Foreskin fibroblast (primary cell): ENCODE measurements at places on chromosomes 4 and X.

DNA sequence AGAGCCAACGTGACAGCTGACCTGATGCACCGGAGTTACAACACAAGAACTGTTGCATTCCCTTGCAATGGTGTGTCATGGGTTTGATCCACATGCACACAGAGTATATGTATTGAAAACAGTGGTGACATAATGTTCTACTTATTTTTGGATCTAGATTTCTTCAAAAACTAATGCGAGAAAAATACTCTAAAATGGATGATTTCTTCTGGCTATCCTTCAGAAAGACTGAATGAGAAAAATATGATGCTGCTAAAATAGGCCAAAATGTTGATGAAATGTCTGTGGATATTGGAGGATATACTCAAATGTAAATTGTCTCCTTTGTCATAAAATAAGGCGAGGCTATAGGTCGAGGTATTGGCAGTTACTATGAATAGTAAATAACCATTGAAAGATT lies 30.4 kb downstream of the LIMCH1 start:
- no peak for DNase-seq

- peak; percentile 55 for DNase-seq
Observed at GRCh38 chr4:15755321-15756155, 22.6 kb upstream of the CD38 start.

- no peak for DNase-seq
Observed at GRCh38 chrX:123324625-123325024, 140.5 kb downstream of the GRIA3 start.

GRCh38 chr4:1122505-1122904 lies 9.1 kb upstream of the RNF212 start:
- no peak for DNase-seq

DNA sequence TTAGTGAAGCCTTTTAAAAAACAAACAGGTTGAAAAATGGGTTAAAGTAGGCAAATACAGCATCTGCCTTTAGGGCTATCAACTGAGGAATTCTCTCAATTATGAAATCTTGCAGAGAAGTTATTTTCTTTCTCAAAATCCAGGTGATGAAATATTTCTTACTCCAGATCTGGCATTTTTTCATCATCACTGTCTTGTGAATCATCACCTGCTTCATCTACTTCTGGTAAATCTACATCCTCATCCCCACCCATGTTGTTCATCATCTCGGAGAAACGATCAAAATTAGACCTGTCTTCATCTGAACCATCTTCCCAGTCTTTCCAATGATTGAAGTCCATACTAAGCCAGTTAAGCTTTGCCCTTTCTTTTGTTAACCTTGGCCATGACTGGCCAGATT lies 33.3 kb upstream of the HPF1 start:
- DNase-seq = no peak

DNA sequence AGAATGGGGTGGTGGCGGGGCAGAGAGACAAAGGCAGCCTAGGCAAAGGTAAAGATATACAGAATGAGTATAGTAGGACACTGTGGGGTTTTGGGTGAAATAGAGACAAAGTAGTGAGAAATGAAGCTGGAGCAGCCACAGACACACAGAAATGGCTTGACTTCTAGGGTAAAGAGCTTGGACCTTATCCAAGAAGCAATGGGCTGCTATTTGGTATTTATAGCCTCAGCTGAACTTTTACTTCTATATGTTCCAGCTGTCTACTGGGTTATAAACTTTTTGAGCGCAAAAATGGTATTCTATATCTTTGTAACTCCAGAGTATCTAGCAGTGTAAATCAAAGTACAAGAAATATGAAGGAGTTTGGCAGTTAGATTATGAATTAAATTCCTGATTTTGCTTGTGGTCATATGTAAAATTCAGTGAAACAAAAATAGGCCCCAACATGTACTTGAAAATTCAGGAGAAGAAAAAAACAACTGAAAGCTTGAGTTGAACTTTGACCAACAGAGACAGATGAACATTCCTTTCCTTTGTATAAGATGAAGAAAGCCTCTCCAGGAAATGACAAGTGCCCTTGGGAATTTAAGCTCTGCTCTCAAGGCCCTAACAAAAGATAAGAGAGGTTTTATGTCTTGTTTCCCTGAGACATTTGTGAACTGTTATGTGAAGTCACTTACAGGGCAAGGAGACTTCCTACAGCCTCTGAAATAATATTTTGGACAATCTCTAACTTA lies 354.1 kb downstream of the CHIC1 start:
- DNase-seq = peak; percentile 86

DNA sequence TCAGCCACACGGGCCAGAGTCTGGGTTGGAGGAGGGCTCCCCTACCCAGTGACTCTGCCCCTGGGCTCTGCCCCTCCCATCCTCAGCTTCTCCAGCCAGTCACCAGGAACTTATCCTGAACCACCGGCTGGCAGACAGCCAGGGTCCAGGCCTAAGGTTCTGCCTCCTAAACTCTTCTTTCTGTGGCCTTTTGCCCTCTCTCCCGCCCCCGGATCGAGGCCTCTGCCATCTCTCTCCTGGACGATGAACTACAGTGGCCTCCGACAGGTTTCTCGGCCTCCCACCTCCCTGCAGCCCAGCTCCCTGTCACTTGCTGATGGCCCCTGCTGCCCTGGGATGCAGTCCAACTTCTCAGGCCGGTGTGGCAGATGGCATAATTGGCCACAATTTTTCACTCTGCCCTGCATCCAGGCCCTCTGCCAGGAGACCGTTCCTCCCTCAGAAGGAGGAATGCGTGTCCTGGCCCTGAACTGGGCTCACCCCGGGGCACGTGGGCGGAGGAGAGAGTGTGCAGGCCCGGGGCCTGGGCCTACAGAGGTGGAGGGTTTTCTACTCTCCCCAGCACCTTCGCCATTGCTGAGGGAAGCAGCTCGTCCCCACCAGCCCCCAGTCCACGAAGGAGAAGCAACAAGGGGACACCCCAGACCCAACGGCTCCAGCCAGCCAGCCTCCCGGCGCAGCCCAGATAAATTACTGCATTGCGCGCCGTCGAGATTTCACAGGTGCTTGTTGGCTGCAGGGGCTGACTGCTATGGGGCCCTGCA lies 81.9 kb upstream of the LRPAP1 start:
- DNase-seq = no peak

- peak; percentile 60 for DNase-seq
Observed at GRCh38 chr4:139913995-139914598, 239.9 kb downstream of the MAML3 start.

GRCh38 chr4:38056011-38056685 lies 96.0 kb downstream of the PTTG2 start:
- no peak for DNase-seq

DNA sequence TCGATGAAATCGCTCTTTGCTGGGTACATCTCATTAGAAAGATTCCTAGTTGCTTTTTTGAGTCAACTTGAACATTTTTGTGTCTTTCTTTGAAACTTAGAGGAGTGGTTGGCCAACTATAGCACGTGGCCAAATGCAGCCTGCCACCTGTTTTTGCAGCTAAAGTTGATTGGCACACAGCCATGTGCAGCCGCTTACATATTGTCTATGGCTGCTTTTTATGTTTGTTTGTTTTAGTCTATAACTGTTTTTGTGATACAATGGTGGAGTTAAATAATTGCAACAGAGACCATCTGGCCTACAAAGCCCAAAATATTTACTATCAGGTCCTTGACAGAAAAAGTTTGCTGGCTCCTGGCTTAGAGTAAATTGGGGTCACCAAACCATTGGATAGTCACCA lies 86.3 kb downstream of the CLCN4 start:
- no peak for DNase-seq

DNA sequence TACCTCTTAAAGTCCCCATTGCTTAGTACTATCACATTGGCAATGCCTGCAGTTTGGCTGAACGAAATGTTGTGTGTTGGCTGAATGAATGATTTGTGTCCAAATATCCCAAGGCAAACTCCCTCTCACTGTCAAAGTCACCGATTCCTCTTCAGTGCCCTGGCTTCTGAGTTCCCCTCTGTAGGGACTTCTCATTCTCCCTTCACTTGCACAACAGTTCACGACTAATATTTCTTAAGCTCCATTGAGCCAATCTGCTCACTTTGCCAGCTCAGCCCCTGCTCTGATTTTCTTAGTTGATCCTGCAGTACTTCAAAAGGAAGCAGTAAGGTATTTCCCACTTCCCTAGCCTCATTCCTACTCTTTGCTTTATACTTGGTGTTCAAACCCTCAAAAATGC lies 21.9 kb upstream of the PACRGL start:
- no peak for DNase-seq

GRCh38 chrX:66167431-66167830 lies 3.4 kb downstream of the HEPH start:
- no peak for DNase-seq

DNA sequence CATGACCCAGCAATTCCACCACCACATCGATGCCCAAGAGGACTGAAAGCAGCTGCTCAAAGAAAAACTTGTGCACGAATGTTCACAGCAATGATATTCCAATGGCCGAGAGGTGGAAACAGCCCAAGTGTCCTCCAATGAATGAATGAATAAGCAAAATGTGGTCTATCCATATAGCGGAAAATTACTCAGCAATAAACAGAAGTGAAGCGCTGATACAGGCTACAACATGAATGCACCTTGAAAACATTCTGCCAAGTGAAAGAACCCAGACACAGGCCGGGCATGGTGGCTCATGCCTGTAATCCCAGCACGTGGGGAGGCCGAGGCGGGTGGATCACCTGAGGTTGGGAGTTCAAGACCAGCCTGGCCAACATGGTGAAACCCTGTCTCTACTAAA lies 5.2 kb upstream of the SLC2A9 start:
- no peak for DNase-seq

GRCh38 chr4:173208420-173208819 lies 39.8 kb downstream of the GALNT7 start:
- no peak for DNase-seq

DNA sequence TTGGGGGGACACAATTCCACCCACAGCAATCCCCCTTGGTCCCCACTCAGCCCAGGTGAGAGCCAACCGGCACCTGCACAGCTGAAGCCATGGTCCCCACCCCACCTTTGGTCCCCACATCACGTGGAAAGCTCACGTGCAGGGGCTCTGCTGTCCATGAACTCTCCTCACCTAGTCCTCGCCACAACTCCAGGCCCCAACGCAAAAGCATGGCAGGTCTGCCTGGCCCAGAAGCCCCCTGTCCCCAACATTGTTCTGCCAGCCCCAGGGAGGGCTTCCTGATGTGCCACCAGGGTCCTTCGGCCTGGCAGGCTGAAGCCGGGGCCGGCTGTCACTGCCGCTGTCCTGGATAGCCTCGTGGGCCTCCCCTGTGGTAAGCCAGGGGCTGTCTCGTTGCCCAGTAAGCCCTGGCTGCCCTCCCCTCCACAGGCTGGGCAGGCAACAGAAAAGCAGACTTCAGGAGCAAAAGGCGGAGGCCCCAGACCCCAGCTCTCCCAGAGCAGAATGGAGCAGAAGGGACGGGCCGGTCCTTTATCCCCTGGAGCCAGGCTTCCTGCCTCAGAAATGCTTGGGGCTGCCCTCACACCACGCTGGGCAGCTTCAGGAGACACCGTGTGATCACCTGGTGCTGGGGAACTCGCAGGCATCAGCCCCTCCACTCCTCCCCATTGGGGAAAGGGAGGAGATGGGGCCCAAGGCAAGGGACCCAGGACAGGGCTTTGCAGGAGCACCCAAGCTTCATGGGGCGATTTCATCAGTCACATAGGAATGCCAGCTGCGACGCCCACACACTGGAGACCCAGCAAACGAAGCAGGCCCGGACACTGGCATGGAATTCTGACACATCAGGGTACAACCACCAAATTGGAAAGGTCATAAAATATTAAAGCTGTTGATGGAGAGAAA lies 103.7 kb downstream of the ADRA2C start:
- no peak for DNase-seq

GRCh38 chr4:2487632-2488031 lies 18.7 kb downstream of the RNF4 start:
- DNase-seq = no peak

GRCh38 chrX:16796298-16796697 lies 10.0 kb downstream of the TXLNG start:
- DNase-seq = no peak

DNA sequence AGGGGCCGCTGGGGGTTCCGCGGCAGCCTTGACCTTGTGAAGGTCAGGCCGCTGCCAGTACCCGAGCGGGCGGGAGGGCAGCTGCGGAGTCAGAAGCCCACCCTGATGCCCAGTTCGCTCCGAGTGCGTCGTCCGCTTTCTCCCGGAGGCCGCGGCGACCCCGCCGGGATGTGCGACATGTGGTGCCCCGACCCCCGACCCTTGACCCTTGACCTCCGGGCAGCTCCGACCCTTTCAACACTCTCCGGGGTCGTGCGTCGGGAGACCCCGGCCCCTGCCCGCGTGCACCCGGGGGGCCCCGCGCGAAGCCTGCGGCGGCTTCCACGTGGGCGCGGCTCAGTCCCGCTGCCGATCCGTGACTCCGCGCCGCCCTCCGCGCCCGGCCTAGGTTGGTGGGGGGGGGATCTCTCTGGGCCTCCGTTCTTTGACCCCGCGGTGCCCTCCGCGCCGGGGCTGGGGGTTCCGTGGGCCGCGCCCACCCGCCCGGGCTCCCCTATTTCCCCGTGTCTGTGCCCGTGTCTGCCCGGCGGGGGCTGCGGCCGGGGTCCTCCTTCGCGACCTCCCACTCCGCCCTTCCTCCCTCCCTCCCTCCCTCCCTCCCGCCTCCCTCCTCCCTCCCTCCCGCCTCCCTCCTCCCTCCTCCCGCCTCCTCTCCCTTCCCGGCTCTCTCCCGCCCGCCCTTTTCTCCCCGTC lies 609 bp upstream of the SLC25A6 start:
- peak; percentile 54 for DNase-seq

DNA sequence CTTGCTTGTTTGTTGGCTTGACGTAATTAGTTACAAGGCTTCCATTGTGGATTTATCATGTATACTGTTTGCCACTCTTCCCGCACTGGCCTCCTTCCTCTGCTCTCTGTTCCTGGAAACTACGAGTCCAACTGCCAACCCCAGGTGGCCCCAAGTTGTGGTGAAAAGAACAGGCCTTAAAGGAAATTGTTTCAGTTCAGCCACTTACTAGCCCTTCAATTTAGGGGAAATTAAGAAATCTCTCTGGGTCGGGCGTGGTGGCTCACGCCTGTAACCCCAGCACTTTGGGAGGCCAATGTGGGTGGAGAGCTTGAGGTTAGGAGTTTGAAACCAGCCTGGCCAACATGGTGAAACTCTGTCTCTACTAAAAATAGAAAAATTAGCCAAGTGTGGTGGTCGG lies 28.0 kb downstream of the RBM47 start:
- no peak for DNase-seq

GRCh38 chr4:98518559-98519267 lies 139.7 kb downstream of the TSPAN5 start:
- DNase-seq = no peak

GRCh38 chr4:14092741-14093140 lies 465.2 kb upstream of the BOD1L1 start:
- no peak for DNase-seq
